ENCODE measurements at places on chromosomes 1 and 21. TPM values are rescaled to one million over a fixed set of nuclear protein-coding genes. Genes with fewer than 3 reads are reported as not detected.

The UBL4B gene
- not detected for total RNA-seq

The HPCA gene
- total RNA-seq = not detected

The DNAH14 gene
- total RNA-seq = 1.6 TPM

The G0S2 gene
- 21.9 TPM for total RNA-seq

The SYT6 gene
- total RNA-seq = not detected

The SORT1 gene
- total RNA-seq = 0.55 TPM

GRCh38 chr1:157411769-157412168 is 140.5 kb downstream of the FCRL5 start:
- no peak overlapping the region for H3K27ac ChIP-seq

- H3K27ac ChIP-seq = no peak overlapping the region
- no peaks in the 10 kb centered on the region for H3K4me1 ChIP-seq
- no peaks in the 10 kb centered on the region for H3K27me3 ChIP-seq
- no peaks in the 10 kb centered on the region for H3K36me3 ChIP-seq
- no peak for DNase-seq
Measured at GRCh38 chr21:40128891-40129290, 261.7 kb downstream of the PCP4 start.

DNA sequence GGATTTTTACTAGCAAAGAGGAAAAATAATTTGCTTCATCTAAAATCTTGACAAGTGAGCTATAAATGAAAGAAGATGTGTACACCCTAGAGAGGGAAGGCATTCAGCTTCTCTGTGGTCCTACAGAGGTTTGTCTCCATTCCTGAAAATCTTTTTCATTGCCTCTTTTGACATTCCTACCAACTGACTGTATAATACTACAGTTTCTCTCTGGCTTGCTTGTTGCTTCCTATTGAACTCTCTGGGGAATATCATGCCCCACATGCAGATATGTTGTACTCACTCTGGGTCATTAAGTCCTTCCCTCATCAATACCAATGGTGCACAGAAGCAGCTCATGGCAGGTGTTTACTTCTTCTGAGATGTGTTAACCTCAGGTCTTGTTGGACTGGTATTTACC is 371.2 kb upstream of the PLXNA2 start:
- H3K27me3 ChIP-seq = peaks cover 6% of the 10 kb centered on the region
- no peaks in the 10 kb centered on the region for H3K4me1 ChIP-seq
- H3K27ac ChIP-seq = no peak overlapping the region
- no peak for DNase-seq
- H3K4me3 ChIP-seq = no peak overlapping the region

DNA sequence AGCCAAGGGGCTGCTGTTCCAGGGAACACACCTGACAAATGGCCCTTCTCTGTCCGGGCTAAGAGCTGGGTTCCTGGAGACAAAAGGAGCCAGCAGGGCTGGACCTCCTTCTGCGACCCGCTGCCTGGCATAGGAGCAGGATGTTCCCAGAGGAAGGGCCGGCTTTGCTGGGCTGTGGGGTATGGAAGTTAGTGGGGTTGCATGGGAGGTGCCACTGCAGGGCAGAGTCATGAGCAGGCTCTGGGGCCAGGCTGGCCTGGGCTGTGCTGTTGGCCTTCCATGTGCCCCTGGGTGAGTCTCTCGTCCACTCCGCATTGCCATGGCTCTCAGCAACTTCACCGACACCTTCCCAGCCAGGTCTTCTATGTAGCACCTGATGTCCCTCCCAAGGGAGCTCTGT is 507.6 kb downstream of the PTPRU start:
- no peak for DNase-seq
- H3K4me3 ChIP-seq = no peak overlapping the region
- no peak overlapping the region for H3K27ac ChIP-seq
- H3K27me3 ChIP-seq = peaks cover 9% of the 10 kb centered on the region
- no peaks in the 10 kb centered on the region for H3K36me3 ChIP-seq

GRCh38 chr1:66730462-66730861 is 21.8 kb upstream of the DYNLT5 start:
- H3K4me1 ChIP-seq = peaks cover 36% of the 10 kb centered on the region
- no peaks in the 10 kb centered on the region for H3K36me3 ChIP-seq
- H3K27me3 ChIP-seq = peaks cover 6% of the 10 kb centered on the region
- DNase-seq = no peak
- no peak overlapping the region for H3K27ac ChIP-seq
- no peak overlapping the region for H3K4me3 ChIP-seq

- H3K4me3 ChIP-seq = no peak overlapping the region
- H3K36me3 ChIP-seq = no peaks in the 10 kb centered on the region
- H3K4me1 ChIP-seq = no peaks in the 10 kb centered on the region
Measured at GRCh38 chr1:29832936-29833335, 596.6 kb downstream of the PTPRU start.

DNA sequence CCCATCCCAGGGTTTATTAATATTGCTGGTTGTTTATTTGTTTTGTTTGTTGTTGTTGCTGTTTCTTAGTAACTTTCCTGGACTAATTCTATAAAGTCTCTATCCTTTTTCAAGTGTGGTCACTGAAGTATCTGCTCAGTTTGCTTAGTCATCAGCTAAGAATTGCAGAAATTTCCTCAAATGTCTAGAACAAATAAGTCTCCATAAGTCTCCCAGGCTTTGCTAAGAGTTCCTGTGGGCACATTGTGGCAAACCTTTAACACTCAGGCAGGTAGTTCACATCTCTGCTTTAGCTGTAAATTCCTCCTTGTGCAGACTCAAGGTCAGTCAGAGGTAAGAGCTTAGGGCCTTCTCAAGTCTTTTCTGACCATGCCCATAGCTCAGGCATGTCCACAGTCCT is 38.9 kb upstream of the C1orf185 start:
- no peak overlapping the region for H3K4me3 ChIP-seq
- no peaks in the 10 kb centered on the region for H3K36me3 ChIP-seq
- no peak overlapping the region for H3K27ac ChIP-seq
- H3K4me1 ChIP-seq = no peaks in the 10 kb centered on the region
- DNase-seq = no peak

- peak overlapping the region; percentile 93 for H3K4me3 ChIP-seq
- no peaks in the 10 kb centered on the region for H3K27me3 ChIP-seq
- DNase-seq = peak; percentile 42
- peaks cover 27% of the 10 kb centered on the region for H3K4me1 ChIP-seq
- H3K27ac ChIP-seq = peak overlapping the region; percentile 100
- peaks cover 41% of the 10 kb centered on the region for H3K36me3 ChIP-seq
Measured at GRCh38 chr1:150322310-150322709, 977 bp downstream of the PRPF3 start.

GRCh38 chr1:156797212-156797871 is 19.3 kb downstream of the SH2D2A start:
- H3K4me3 ChIP-seq = no peak overlapping the region
- peak; percentile 75 for DNase-seq
- no peak overlapping the region for H3K27ac ChIP-seq

- peaks cover 30% of the 10 kb centered on the region for H3K36me3 ChIP-seq
- no peak overlapping the region for H3K4me3 ChIP-seq
- no peak for DNase-seq
- peaks cover 6% of the 10 kb centered on the region for H3K4me1 ChIP-seq
Measured at GRCh38 chr1:214316593-214316992, 35.6 kb downstream of the SMYD2 start.

GRCh38 chr1:30195424-30196134 is 527.8 kb downstream of the MATN1 start:
- peaks cover 26% of the 10 kb centered on the region for H3K27me3 ChIP-seq
- peaks cover 4% of the 10 kb centered on the region for H3K4me1 ChIP-seq
- H3K36me3 ChIP-seq = no peaks in the 10 kb centered on the region
- no peak overlapping the region for H3K4me3 ChIP-seq

- H3K27ac ChIP-seq = no peak overlapping the region
- no peak overlapping the region for H3K4me3 ChIP-seq
- H3K36me3 ChIP-seq = no peaks in the 10 kb centered on the region
Measured at GRCh38 chr1:18751425-18751824, 108.0 kb downstream of the TAS1R2 start.

GRCh38 chr1:235246022-235246948 is 81.7 kb downstream of the ARID4B start:
- H3K4me1 ChIP-seq = peaks cover 40% of the 10 kb centered on the region
- H3K27ac ChIP-seq = peak overlapping the region; percentile 52
- DNase-seq = no peak
- no peak overlapping the region for H3K4me3 ChIP-seq

GRCh38 chr1:8266436-8267165 is 51.3 kb upstream of the SLC45A1 start:
- H3K27me3 ChIP-seq = peaks cover 3% of the 10 kb centered on the region
- no peak overlapping the region for H3K27ac ChIP-seq
- no peak for DNase-seq
- H3K4me3 ChIP-seq = no peak overlapping the region

DNA sequence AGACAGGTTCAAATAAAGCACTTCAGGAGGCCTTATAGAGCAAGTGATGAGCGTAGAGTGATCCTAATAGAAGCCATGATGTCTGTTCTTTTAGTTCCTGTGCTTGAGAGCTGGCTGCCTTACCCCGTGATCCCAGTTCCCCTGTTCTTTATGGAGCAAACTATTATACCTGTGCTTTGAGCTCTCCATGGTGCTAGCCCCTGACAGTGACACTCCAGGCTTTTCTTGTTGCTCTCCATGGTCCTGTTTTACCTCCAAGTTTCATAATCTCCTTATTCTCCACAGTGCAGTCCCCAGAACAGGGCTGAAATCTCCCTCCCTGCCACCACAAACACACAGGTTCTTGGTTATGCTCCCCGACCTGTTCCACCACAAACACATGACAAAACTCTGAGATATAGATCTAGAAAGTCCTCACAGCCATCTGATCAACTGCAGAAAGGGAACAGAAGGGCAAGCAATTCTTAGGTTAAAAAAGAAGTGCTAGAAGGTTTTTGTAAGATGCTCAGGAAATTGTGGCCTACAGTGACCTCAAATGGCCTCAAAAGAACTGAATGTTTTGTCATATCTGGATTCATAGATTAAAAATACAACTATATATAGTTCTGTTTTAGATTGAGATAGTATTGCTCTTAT is 6.0 kb downstream of the CADM3 start:
- H3K27me3 ChIP-seq = peaks cover 44% of the 10 kb centered on the region
- DNase-seq = peak; percentile 60
- H3K4me1 ChIP-seq = no peaks in the 10 kb centered on the region
- no peak overlapping the region for H3K27ac ChIP-seq

- H3K27me3 ChIP-seq = peaks cover 4% of the 10 kb centered on the region
- no peak overlapping the region for H3K4me3 ChIP-seq
- H3K4me1 ChIP-seq = no peaks in the 10 kb centered on the region
- H3K27ac ChIP-seq = no peak overlapping the region
- peak; percentile 20 for DNase-seq
- H3K36me3 ChIP-seq = no peaks in the 10 kb centered on the region
Measured at GRCh38 chr1:157969697-157970485, 23.6 kb upstream of the KIRREL1 start.

DNA sequence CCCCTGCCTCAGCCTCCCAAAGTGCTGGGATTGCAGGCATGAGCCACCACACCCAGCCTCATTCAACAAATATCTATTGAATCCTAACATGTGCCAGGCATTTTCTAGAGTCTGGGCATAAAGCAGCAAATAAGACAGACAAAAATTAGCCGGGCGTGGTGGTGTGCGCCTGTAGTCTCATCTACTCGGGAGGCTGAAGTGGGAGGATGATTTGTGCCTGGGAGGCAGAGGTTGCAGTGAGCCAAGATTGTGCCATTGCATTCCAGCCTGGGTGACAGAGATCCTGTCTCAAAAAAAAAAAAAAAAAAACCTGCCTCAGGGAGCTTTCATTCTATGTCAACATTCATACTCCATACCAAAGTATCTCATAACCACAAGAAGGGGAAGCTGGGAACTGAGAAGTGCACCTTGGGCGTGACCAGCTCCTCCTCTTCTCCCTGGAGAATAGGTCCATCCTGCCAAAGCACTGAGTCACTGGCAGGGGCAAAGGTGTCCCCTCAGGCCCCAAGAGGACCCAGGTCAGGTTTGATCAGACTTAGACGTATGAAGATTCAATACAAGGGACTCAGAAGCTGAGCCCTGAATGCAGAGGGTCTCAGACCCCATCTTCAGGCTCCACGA is 36.8 kb upstream of the PPP1R15B start:
- H3K36me3 ChIP-seq = peaks cover 35% of the 10 kb centered on the region
- no peak for DNase-seq
- peak overlapping the region; percentile 28 for H3K27ac ChIP-seq

DNA sequence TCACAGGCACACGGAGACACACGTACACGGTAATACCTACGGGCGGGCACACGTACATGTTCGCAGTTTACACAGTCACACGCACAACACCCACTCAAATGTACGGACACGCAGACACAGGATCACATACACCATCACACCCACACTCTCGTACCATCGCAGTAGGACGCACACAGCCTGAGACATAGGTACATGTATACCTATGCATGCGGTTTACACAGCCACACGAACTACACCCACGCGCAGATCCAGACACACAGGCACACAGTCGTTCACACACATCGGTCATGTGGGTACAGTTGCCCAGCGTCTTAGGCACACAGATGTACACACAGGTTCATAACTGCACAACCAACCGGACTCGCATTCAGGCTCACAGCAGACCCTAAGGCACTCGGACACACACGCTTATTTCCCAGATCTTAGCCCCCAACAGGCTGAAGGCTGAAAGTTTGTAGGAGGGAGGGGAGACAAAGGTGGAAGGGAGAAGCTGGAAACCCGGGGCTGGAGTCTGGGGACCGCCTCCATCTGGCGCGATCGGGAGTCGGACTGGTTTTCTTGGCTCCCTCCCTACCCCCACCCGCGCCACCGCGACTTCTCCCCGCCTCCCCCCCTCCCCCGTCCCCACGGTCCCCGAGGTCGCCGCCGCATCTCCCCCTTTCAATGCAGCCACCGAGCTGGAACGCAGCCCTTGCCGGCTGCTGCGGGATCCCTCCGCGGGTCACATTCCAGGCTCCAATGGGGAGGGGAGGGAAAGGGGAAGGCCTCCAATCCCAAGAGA is 51.9 kb upstream of the SYNC start:
- peaks cover 12% of the 10 kb centered on the region for H3K4me1 ChIP-seq
- peak overlapping the region; percentile 53 for H3K4me3 ChIP-seq
- DNase-seq = peak; percentile 75

DNA sequence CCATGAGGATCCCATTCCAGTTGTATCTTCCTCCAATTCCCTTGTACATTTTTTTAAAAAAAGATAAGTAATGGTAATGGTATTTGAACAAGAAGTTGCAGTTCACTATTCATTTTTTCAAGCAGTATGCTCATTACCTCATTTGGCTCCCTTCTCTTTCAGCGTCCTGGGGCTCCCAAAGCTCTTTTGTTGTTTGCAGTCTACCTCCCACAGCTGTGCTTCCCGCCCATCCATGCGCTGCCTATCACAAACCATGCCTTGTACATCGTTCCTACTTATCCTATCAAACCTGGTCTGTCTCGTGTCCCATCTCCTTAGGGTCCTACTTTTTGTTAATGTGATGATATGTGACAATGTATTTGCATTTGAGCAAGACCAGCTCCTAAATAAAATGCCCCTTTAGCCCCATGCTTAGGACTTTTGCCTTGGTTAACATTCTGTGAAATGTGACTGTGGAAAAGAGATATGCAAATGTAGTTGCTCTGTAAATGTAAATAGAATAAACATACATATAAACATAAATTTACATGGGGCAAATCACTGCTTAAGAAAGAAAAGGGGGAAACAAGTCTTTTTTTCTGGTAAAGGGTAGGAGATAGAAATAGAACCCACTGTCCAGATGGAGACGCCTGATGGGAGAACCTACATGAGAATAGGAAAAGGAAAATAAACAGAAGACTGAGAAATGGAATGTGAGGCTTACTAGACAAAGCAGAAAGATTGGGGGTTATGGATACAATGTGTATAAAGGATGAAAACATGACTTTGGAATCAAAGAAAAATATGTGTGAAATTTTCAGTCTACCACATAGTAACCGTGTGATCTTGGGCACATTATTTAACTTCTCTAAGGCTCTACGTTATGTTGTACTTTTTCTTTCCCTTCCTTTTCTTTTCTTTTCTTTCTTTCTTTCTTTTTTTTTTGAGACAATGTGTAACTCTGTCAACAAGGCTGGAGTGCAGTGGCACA is 59.8 kb upstream of the PLXNA2 start:
- no peak overlapping the region for H3K27ac ChIP-seq
- H3K4me1 ChIP-seq = no peaks in the 10 kb centered on the region
- H3K4me3 ChIP-seq = no peak overlapping the region
- peaks cover 9% of the 10 kb centered on the region for H3K27me3 ChIP-seq
- H3K36me3 ChIP-seq = no peaks in the 10 kb centered on the region
